Posterior vena cava (tissue), 2 donors: ENCODE measurements at places on chromosomes 6 and 20. TPM values are rescaled to one million over a fixed set of nuclear protein-coding genes. Genes with fewer than 3 reads are reported as not detected.

DNA sequence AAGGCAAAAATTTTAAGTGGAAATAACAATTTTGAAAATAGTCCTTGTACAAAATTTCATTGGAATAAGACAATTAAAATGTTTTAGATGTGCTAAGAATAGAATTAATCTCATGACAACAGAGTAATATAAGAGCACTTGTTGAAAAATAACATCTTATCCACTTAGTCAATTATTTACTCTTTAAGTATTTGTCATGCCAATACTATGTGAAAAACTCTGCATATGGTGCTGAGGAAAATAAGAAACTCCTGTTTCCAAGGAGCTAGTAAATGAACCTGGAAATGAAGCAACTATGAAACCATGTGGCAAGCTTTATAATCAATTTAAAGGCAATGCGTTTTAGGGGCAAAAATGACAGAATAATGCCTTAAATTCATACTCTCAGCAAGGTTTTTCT, 42.7 kb upstream of the HCRTR2 start:
- no peak for DNase-seq

GRCh38 chr6:88220493-88220892, 54.3 kb upstream of the CNR1 start:
- DNase-seq: no peak

- no peak for DNase-seq
Measured at GRCh38 chr6:124536157-124536841, 425.9 kb upstream of the RNF217 start.

DNA sequence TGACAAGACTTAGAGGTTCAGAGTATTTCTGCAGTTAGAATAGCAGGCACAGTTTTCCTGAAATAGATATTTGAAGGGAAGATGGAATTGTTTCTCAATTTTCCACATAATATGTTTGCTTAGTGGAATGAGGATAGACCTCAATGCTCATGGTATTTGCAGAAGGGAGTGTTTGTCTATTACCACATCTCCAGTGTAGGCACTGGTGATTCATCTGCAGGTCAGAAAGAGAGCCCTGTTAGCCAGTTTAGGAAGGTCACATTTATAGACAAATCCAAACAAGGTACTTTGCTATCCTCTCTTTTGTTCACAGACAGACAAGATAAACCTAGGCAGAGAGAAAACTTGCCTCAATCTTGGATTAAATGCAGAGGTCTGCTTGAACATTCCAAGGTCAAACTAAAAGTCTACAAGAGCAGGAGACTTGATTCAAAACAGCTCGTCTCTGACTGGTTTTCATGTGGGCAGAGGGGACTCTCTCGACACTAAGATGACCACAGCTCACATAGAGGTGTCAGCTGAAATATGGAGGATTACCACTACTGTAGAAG, 22.8 kb downstream of the ISM1 start:
- no peak for DNase-seq

- no peak for DNase-seq
Measured at GRCh38 chr20:14715400-14715799, 378.0 kb upstream of the FLRT3 start.

- no peak for DNase-seq
Measured at GRCh38 chr6:108596956-108597355, 36.2 kb downstream of the FOXO3 start.

DNA sequence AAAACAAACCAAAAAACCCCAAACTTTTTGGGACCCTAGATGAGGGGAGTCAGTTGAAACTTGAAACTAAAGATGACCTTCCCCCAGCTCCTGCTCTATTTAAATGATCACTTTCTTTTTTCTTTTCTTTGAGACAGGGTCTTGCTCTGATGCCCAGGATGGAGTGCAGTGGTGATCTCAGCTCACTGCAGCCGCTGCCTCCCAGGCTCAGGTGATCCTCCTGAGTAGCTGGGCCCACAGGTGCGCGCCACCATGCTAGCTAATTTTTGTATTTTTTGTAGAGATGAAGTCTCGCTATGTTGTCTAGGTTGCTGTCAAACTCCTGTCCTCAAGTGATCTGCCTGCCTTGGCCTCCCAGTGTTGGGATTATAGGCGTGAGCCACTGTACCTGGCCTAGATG, 7.3 kb upstream of the DSP start:
- DNase-seq: no peak

GRCh38 chr20:44720997-44721784, 6.0 kb downstream of the CCN5 start:
- DNase-seq: peak; percentile 85

GRCh38 chr6:109186012-109186411, 90.7 kb downstream of the CEP57L1 start:
- no peak for DNase-seq

DNA sequence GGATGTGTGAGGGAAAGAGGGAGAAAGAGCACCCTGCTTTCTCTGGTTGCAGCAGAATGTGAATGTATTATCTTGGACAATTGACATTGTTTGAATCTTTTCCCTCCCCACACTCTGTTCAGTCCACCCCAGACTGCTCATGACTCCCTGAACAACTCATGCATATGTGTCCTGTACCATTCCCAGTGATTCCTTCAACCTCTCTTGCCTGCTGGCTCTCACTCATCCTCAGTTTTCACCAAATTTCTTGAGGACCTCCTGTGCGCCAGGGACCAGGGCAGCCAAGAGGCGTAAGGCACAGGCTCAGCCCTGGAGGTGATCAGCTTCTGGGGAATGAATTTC, 5.4 kb downstream of the NOX3 start:
- DNase-seq: no peak

DNA sequence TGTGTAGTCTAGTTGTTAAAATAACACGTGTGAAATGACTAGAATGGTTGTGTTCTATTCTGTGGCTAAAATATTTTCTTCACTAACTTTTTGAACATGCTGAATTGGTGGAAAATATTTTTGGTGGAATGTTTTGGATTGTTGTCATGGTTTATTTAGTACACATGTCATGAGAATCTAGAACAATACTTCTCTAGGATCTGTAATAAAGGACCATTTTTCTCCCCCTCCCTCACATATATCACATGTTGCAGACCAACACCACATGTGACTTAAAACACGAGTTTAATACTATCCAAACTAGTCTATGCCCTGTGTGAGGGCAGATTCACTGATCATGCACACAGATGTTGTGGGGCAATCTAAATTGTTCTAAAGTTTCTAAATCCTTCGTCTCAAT, 29.2 kb downstream of the FIG4 start:
- no peak for DNase-seq

- DNase-seq: no peak
Measured at GRCh38 chr6:112187736-112188135, 66.6 kb downstream of the LAMA4 start.

DNA sequence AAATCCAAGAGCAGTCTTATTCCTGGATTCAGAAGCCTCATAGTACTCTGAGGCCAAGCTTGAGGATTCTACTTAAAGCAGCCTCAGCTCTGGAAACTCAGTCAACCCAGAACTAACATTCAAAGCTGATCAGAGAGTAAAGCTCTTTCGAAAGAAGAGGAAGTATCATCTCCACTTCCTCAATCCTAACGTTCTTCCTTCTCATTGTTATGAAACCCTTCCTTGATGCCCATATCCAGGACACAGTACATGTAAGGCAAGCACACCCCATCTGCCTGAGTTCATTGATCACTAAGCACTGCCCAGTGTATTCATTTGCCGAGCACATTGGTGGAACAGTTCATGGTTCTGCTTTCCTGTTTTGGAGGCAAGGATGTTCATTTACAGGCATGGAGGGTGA, at the start of gene IPCEF1:
TSS of gene IPCEF1 (minus strand) at position 114 of the 400 bp plus-strand sequence. CDS start 90,856 bp downstream, outside the sequence.
- no peak for DNase-seq

GRCh38 chr6:26389349-26389894, 6.5 kb downstream of the BTN2A2 start:
- no peak for DNase-seq

GRCh38 chr20:25538838-25539665, 46.3 kb downstream of the NINL start:
- no peak for DNase-seq

GRCh38 chr6:25524542-25524941, 127.5 kb upstream of the SCGN start:
- no peak for DNase-seq

DNA sequence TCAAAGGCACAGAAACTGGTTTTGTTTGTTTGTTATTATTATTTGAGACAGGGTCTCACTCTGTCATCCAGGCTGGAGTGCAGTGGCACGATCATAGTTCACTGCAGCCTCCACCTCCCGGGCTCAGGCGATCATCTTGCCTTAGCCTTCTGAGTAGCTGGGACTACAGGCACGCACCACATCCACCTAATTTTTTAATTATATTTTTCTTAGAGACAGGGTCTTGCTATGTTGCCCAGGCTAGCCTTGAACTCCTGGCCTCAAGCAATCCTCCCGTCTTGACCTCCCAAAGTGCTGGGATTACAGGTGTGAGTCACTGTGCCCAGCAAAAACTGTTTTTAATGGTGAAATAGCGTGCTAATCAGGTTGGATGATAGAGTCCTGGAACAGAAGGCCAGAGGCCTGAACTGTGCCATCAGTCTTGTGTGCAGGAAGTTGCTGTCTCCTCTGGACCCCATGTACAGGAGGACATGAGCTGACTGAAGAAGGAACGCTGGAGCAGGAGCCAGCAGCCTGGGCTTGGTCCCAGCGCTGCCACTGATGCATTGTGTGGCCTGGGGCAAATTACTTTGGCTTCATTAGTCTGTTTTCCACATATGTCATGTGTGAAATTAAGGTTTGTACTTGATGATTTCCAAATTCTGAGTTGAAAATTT, 4.9 kb downstream of the TM9SF4 start:
- DNase-seq: no peak

- no peak for DNase-seq
Measured at GRCh38 chr6:168730931-168731716, 290.1 kb downstream of the SMOC2 start.

- peak; percentile 85 for DNase-seq
Measured at GRCh38 chr6:7108964-7109836, 1.4 kb downstream of the RREB1 start.

GRCh38 chr20:49979030-49979832, 3.5 kb upstream of the SNAI1 start:
- DNase-seq: peak; percentile 86

GRCh38 chr6:122704066-122704465, 75.5 kb upstream of the FABP7 start:
- no peak for DNase-seq

DNA sequence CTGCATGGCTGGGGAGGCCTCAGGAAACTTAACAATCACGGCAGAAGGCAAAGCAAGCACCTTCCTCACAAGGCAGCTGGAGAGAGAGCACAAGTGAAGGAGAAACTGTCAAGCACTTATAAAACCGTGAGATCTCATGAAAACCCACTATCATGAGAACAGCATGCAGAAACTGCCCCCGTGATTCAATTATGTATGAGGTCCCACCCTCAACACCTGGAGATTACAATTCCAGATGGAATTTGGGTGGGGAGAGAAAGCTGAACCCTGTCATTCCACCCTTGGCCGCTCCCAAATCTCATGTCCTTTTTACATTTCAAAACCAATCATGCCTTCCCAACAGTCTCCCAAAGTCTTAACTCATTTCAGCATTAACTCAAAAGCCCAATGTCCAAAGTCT, 107.2 kb upstream of the ECI2 start:
- DNase-seq: no peak

Gene RAET1E
- total RNA-seq: not detected

Gene TBC1D7
- total RNA-seq: 11.9 TPM

Gene MYMX
- 1.5 TPM for total RNA-seq

Gene RNF39
- not detected for total RNA-seq

Gene SLC22A2
- total RNA-seq: 0.43 TPM

Gene ILRUN
- total RNA-seq: 83.4 TPM

Gene EBF4
- total RNA-seq: 17.4 TPM
